ENCODE measurements at places on chromosomes 6 and 20.

GRCh38 chr6:40244699-40245098 lies 310.4 kb upstream of the MOCS1 start:
- no peak for DNase-seq

DNA sequence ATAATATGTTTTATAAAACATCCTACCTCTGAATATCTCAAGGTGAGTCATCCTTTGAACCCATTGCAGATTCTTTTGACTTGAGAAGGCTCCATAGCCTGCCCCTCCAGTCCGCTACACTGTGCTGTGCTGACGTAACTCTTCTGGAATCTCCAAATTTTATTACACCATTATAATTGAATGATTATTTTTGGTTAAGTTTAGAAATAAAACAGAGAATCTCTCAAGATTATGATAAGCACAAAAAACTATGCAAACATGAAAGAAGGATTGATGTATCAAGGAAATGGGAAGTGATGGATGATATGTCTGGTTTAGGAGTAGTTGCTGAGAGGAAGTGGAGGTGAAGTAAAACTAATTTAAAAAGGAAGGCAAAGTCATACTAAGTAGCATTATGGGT lies 1021.3 kb downstream of the HACE1 start:
- DNase-seq: no peak

GRCh38 chr6:72952808-72953630 lies 272.3 kb downstream of the KHDC1L start:
- peak; percentile 30 for DNase-seq

DNA sequence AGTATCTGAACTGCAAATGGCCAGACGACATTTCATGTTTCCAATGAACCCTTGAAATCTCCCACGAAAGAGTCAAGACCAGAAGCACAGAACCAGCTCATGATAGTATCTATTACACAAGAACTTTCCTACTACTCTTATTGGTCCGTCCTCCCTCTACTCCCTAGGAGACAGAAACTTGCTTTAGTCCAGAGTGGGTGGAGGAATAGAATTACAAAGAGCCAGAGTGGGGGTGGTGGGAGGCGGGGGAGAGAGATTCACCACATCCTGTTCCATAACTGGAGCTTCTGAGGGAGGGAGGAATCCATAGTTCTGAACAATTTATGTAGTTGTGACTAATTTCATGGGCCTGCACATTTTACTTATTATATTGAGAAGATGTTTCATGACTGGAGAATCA lies 18.5 kb upstream of the WFDC10A start:
- peak; percentile 52 for DNase-seq

DNA sequence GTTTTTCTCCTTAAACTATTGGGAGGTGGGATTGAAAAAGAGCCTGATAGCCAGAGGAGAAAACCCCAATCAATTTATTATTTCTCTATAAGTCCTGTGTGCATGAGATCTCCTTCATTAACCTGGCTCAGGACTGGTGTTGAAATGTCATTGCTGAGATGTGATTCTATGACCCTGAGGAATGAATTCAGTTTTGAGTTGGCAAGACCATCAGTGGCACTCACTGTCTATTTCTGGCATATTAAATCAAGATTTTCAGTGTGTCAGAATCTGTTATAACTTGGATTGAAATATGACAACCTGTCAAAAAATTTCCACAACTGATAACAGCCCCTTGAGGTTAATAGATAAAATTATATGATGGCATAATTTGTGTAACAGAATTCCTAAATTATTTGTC lies 431.1 kb downstream of the TFAP2B start:
- DNase-seq: no peak

DNA sequence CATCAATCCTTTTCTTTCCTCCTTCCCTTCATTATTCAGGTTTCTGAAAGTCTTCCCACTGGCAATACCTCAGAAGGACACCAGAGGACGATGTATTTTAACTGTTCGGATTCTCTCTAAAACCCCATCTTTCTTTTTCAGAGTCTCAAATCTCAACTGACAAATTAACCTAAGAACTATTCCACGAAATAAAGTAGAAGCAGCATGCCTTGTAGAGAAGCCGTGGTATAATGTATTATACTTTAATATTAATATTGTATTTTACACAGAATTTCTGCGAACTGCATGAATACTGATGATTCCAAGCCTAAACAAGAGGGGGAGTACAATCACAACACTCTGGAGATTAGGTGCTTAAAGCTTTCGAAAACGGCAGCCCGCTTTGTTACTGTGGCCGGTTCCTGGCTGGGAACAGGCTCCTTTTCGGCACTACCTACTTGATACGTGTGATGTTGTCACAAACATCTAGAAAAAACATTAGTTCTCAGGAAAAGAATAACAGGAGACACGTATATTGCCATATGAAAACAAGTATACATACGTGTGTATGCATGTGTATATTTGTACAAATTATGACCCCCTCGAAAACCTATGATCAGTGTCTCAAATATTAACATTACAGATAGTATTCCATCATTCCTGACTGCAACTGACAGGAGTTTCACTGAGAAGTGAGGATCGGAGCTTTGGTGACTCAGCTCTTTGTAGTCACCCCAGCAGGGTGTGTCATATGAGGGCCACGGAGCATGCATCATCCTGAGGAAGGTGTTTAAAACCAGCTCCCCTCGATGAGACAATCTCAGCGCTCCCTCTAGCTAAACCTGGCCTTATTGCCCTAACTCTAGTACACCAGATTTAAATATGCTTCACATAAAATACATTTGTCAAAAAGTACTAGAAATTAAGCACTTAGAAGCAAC lies 319.7 kb upstream of the TCF21 start:
- peak; percentile 90 for DNase-seq

DNA sequence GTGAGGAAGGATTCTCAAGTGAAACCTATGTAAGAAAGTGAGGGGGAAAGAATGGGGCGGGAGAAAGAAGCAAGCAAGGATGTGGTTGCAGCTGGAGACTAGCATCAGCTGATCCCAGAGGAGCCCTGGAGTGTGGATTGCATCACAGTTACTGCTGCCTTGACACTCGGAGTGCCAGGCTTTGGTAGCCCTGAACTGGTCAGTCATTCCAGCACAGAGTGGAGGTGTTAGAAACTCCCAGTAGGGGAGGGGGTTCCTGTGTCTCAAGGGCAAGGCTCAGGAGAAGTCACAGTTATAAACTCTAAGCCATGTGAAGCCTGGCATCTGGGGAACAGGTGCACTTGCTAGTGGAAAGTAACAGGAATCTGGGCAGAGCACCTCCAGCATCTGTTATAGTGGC lies 23.5 kb downstream of the SNAP25 start:
- no peak for DNase-seq

DNA sequence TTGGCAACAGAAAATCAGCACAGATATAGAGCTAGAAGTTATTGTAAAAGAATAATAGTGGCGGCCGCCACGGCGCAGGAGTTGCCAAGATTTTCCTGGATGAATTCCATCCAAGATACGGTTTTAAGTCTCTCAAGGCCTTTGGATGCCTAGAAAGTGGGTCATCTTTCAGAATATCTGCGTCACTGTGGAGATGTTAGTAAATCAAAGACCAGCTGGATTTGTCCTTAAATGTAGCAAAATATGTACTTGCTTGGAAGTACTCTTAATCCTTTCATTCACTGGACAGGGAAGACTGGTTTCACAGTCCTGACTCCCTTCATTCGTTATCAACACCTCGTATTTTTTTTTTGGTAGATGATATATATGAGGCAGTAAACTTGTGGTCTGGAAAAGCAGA lies 83.0 kb downstream of the SLC22A3 start:
- DNase-seq: no peak

DNA sequence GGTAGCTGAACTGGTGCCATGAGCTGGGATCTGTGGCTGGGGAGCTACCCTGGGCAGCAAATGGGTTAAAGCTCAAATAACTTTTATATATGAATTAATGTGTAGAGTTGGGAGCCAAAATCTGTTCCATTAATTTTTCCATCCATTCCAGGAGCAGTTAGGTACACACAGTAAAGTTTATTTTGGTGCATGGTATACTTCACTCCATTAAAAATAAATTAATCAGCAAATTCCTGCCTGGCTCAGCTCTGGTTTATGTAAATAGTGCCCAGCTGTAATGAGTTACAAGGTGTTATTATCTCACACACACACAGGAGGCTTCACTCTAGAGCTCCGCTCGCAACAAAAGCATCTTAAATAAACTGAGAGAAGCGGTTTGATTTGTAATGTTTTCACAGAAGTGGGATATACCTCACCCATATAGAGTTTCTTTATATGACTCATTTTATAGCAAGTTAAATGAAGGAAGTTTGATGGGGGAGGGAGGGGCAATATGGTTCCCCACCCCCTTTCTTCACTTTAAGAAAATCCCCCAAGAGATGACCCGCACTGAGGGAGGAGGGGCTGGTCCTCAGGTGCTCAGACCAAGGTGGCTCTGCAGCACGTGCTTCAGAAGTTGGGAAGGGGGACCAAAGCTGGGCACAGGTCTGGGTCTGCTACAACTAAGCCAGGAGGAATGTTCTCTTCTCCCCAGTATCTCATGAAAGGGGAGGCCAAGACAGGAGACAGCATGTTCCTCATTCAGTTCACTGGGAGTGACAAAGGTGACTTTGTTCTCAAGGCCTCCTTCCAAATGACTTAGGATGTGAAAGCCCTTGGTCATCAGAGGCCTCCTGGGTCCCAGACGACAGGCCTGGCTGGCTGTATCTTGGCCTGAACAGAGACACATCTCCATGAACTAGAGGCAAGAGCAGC lies 10.5 kb upstream of the FAM83C start:
- peak; percentile 67 for DNase-seq

DNA sequence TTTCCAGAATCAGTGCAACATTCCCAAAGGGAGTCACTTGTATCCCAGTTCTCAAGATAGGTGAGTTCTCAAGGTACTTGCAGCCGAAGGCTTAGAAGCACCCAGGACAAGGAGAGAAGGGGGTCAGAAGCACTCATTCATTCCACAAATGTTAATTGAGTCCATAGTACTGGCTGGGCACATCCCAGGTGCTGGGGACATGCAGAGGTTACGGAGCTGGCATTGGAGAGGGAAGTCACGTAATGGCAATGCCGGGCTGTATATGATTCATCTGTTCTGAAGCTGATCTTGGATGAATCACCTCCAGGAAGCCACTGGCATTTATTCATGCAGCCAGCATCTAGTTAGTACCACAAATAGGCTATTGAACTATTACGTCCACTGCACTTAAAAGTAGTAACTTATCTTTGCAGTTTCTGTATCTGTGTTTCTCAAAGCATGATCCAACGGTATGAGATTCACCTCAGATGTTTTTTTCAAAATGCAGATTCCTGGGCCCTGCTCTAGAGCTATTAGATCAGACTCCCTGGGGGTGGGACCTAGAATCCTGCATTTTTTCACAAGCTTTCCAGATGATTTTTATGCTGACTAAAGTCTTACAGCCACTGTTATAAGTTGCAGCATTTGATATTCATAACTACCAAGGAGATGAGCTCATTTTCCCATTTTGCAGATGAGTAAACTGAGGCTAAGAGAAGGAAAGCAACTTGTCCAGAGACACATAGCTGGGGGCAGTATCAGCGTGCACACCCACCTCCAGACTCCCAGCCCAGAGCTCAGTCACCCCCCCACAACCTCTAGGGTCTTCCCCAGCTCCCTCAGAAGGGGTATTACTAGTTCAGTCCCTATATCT lies 44.1 kb upstream of the ID1 start:
- DNase-seq: peak; percentile 92

- DNase-seq: no peak
Measured at GRCh38 chr6:74134327-74134726, 438.3 kb downstream of the CD109 start.

- no peak for DNase-seq
Measured at GRCh38 chr6:113181164-113181563, 676.0 kb upstream of the MARCKS start.

DNA sequence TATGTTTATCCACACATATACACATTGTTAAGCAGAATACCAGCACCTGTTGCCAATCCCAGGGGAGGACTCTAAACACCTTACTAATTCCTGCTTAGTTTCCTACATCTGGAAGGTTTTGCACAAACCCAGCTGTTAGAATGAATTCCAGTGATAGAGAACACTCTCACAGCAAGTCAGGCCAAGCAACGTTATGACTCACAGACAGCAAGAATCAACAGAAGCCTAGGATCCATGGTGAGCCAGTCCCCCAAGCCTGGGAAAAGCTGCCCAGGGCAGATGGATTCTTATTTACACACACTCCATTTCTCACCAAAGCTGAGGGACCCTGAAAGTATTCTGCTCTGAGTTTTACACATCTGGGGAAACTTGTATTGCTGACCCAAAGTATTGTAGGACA lies 291.7 kb downstream of the SLC35F1 start:
- peak; percentile 5 for DNase-seq

DNA sequence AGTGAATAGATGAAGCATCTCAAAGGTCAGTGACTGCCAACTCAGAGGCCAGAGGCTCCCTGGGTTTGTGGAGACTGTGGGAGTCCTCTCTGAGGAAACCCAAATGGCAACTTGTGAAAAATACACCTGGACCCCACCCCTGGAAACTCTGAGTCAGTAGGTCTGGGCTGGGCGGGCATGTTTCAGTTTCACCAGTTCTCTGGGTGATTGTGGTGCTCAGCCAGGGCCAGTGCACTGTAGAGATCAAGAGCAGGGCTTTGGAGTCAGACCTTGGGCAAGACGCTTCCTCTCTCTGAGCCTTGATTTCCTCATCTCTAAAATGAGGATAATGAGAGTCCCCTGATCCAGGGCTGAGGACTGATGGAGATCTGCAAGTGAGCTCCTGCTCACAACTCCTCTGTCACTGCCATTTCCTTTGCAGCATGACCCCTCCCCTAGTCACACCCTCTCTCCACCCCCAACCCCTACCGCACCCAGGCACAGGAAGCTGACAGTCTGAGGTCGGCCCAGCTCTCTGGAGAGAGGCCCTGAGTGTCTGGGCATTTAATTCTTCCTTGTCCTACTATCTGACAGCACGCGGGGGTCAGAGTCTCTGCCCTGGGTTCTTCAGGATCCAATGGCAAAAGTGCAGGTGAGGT lies 5.1 kb downstream of the DEF6 start:
- peak; percentile 79 for DNase-seq

- no peak for DNase-seq
Measured at GRCh38 chr6:35668744-35669450, 19.8 kb downstream of the FKBP5 start.

DNA sequence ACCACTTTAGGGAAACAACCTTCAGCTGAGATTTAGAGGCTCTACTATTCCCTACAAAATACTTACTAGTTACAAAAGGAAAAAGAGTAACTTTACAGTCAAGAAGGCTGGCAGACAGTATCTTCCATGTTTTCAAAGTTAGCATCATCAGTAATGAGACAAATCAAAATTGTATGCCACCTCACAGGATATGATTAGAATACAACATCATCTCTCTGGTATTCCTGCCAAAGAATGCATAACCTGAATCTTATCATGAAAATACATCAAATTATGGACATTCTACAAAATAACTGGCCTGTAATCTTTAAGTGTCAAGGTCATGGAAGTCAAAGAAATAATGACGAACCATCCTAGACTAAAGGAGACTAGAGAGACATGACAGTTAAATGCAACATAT lies 38.4 kb downstream of the CDK5RAP1 start:
- DNase-seq: no peak

- no peak for DNase-seq
Measured at GRCh38 chr20:40952136-40952535, 76.5 kb upstream of the TOP1 start.

GRCh38 chr20:57435105-57435497 lies 43.9 kb downstream of the RBM38 start:
- DNase-seq: no peak

Data from Daoy (cell line).